T-helper 1 cell (primary cell): ENCODE measurements at places on chromosomes 7 and 10.

- DNase-seq, result no peak
Observed at GRCh38 chr7:10677211-10677610, 296.5 kb upstream of the PHF14 start.

DNA sequence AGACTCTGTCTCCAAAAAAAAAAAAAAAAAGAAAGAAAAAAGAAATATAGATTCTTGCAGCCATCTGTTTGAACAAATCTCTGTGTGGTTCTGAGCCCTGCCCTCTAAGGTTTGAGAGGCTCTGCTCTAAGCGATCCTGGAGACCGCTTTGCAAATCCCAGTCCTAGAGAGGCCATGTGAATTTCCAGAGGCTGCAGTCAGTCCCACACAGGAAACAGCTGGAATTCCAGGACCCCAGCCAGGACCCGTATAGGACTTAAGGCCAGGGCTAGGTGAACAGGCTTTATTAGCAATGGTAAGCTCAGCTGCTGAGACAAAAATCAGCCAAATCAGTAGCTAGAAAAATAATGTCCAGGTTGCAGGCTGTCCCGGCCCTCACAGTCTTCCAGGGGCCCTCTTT, 154.8 kb downstream of the RPS24 start:
- DNase-seq, result no peak

- DNase-seq, result no peak
Observed at GRCh38 chr10:59064080-59064692, 112.3 kb upstream of the PHYHIPL start.

DNA sequence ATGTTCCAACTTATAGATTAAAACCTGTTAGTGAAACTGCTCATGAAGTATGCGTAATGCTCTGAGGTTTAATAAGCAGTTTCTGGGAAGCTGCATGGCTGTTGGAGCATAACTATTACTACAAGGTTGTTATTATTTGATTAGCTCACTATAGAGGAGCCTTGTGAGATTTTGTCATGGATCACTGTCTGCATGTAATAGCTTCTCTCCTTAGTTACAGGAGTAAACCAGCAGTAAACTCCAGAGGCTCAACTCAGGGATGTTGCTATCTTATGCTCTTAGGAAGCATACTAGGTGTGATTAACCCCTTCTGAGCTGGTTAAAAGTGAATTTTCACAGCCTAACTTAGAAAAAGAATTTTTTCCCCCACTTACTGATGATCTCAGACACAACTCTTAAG, 63.6 kb upstream of the IFRD1 start:
- no peak for DNase-seq

- DNase-seq, result no peak
Observed at GRCh38 chr10:98994030-98994429, 241.6 kb downstream of the HPSE2 start.

- no peak for DNase-seq
Observed at GRCh38 chr7:96167424-96167823, 154.5 kb downstream of the SLC25A13 start.

GRCh38 chr7:98681511-98681910, 64.4 kb downstream of the NPTX2 start:
- DNase-seq, result no peak

GRCh38 chr7:2967705-2968104, 76.0 kb downstream of the CARD11 start:
- DNase-seq, result no peak

- no peak for DNase-seq
Observed at GRCh38 chr10:70552586-70552985, 50.0 kb downstream of the PRF1 start.

DNA sequence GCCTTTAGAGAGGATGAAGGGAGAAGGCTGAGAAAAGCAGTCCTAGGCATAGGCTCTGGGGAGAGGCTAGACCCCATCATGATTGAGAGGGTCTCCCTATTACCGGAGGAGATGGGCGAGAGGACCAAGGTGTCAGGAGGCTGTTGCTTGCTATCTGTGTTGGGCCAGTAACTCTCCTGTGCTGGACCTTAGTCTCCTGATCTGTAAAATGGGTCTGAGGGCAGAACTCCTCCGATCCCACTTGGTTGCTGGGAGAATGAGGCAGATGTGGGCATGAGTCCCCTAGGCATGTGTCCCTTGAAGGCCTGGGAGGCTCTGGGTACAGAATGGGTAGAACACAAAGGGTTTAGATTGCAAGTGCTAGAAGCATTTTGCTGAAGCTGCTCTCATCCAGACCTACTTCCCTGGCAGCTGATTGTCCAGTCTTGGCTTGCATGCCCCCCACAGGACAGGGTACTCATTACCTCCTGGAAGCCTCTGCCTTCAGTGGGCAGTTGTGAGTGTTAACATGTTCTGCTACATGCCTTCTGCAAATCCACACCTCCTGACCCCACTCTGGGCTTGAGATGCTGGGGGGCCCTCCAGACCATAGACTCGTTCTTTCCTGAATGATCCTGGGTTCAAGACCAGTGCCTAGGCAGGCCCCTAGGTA, 4.4 kb downstream of the ZMIZ1 start:
- no peak for DNase-seq

DNA sequence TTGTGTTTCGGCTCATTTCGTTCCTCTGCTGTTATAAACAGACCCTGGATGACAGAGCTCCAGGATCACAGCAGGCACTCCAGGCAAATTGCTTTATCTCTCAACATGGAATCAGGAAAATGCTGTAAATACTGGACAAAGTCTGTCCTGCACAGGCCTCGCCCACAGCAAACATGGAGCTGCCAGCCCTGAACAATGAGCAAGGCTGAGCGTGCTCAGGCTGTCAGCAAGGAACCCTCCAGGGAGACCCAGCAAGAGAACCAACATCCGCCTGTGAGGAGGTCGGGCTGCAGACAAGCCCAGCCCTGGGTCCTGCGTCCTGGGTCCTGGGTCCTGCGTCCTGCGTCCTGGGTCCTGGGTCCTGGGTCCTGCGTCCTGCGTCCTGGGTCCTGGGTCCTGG, 180.8 kb downstream of the PTPRN2 start:
- DNase-seq, result no peak

GRCh38 chr7:110417611-110418010, 673.3 kb upstream of the LRRN3 start:
- DNase-seq, result no peak

- no peak for DNase-seq
Observed at GRCh38 chr10:15122477-15123030, 25.4 kb downstream of the RPP38 start.

DNA sequence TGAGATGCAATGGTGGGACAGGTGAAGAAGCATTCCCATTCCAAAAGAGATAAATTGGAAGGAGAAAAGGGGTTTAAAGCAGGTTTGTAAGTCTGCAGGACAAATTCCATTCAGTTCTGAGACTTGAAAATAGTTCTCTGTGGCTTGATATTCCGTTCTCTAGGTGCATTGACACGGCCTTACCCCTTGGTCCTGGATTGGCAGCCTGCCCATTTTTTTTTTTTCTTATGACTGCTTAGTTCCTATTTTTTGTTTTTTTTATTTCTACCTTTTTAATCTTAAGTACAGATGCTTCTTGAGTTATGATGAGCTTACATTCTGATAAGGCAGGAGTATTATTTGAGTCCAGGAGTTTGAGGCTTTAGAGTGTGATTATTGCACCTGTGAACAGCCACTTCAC, 70.6 kb downstream of the MLLT10 start:
- no peak for DNase-seq

DNA sequence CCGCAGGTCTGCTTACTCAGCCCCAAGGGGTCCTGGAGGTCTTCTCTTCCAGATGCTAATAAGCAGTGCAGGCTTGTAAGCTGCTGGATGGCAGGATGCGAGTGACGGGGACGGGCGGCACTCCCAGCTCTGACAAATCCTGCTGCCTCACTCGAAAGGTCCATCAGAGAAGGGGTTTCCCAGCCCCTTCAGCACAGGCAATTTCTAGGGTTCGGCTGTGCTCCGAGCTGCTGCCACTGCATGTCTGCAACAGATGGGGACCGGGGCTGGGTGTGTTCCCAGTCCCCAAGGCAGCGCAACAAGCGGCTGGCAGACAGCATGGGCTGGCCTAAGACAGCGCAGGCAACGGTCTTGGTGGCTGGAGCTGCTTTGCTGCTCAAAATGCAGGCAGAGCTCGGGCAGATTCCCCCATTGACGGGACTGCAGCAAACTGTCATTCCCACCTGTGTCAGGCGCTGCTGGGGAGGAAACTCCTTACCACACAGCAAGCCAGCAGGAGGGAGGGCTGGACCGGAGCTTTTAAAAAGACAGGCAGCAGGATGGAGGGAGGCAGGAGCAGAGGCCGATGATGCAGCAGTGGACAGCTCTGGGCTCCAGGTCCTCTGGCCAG, 62.4 kb downstream of the PRKAG2 start:
- no peak for DNase-seq

GRCh38 chr7:17299483-17299991, 1.1 kb downstream of the AHR start:
- DNase-seq, result peak; percentile 50
